ENCODE measurements at places on chromosomes 1 and 21.
A peak's percentile ranks its signal among the peaks of the same experiment; 100 is the strongest.

DNA sequence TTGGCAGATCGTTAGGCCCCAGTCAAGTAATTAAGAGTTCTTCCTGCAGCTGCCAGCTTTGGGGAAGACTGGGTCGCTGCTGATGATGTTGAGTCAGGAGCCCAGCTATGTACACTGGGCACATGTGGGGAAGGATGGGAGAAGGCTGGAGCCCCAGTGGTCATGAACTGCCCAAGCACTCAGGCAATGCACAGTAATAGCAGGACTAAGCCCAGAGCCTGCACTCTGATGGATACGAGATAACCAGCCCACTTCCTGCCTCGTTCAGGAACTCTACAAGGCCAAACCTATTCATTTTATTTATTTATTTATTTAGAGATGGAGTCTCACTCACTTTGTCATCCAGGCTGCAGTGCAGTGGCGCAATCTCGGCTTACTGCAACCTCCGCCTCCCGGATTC lies 81.1 kb upstream of the BTG3 start:
- no peak for DNase-seq

DNA sequence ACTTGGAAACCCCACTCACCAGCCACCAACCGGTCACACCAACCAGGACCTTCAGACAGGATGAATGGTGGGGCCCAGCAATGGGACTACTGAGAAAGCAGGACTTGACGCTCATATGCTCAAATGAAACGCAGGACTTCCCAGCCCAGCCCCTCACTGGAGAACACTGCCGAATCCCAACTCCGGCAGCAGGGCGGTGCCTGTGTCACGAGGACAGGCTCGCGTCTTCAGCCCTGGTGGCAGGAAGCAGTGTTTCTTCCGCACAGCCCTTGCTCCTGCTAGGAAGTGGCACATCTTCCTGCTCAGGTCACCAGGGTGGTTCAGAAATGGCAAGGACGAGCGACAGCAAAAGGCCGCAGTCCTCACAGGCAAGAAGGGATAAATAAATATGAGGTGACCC lies 38.9 kb downstream of the CD58 start:
- no peak for DNase-seq

- DNase-seq, result no peak
Observed at GRCh38 chr1:19737104-19737825, 62.5 kb downstream of the TMCO4 start.

GRCh38 chr1:217554849-217555248 lies 76.0 kb downstream of the GPATCH2 start:
- no peak for DNase-seq

DNA sequence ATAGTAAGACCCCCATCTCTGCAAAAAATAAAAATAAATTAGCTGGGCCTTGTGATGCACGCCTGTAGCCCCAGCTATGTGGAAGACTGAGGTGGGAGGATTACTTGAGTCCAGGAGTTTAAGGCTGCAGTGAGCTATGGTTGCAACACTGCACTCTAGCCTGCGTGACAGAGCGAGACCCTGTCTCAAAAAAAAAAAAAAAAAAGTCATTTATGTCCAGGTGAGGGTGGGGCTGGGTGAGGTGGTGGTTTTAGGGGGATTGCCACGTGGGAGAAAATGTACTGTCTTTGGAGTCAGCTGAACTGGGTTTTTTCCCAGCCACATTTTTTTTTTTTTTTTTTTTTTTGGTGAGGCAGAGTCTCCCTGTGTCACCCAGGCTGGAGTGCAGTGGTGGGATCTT lies 6.7 kb downstream of the PIK3CD start:
- no peak for DNase-seq

DNA sequence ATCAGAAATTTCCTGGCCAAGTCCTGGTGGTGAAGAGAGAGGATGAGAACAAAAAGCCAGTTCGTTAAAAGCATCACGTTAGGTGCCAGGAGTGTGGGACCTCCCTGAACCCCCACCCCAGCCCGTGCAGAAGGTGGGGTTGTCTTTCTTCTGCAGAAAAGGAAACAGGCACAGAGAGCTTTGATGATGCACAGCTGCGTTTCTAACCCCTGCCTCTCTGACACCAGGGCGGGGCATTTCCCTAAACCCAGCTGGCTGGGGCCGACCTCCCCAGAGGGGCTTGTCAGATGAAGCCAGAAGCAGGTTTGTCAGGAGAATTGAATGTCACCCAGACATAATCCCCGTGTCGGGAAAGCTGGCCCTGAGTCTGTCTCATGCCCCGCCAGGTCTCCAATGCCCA lies 189.3 kb upstream of the EDN2 start:
- DNase-seq, result peak; percentile 34

DNA sequence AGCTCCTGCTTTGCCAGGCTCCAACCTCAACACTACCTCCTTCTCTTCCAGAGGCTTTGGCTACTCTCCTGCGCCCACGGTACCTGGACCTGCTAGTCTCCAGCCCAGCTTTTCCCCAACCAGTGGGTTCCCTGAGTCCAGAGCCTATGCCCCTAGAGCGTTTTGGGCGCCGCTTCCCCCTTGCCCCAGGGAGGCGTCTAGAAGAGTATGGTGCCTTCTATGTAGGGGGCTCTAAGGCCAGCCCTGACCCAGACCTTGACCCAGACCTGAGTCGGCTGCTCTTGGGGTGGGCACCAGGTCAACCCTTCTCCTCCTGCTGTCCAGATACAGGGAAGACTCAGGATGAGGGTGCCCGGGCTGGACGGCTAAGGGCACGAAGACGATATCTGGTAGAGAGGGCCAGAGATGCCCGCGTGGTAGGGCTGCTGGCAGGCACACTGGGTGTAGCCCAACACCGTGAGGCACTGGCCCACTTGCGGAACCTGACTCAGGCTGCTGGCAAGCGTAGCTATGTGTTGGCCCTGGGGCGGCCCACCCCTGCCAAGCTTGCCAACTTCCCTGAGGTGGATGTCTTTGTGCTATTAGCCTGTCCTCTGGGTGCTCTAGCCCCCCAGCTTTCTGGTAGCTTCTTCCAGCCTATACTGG lies 1.6 kb downstream of the DPH2 start:
- no peak for DNase-seq

GRCh38 chr1:235910357-235911299 lies 43.9 kb upstream of the LYST start:
- no peak for DNase-seq
